ENCODE measurements at places on chromosomes 5 and 9.

DNA sequence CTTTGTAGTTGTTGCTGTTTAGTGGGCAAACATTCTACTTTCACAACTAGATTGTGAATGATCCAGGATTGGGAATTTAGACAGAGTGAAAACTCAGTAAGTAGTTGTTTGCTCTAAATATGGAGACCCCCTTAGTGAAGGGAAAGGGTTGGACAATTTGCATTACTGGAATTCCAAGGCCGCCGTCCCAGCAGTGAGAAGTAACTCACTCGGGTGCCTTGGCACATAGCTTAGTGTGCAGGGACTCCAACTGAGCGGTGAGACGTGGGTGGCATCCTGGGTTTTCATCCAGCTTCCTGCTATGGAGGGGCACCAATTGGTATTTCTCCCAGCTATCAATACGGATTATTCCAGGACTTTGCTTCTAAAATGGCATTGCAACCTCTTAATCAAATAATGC is 69.7 kb upstream of the FCN1 start:
- no peak for DNase-seq

- DNase-seq = no peak
Measured at GRCh38 chr5:115070737-115071136, 99.0 kb downstream of the TRIM36 start.

GRCh38 chr5:149931992-149932436 is 12.6 kb downstream of the PDE6A start:
- DNase-seq = peak; percentile 14

DNA sequence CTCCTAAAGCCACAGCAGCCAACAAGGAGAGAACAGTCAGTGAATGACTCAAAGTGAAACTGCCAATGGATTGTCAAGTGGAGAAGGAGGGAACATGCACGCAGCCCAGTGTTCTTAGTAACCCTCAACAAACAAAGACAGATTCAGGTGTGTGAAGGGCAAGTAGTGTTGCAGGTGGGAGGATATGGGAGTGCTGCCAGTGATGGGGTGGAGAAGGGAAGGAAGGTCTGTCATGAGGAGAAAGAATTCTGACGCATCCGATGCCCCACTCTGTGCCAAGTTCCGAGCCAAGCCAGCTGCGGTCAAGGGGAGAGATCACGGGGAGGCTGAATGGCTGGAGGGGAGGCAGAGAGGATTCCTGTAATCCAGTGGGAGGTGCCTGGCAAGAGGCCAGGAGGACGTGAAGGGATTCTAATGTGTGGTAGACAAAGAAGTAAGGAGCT is 56.5 kb downstream of the CAST start:
- peak; percentile 66 for DNase-seq

- DNase-seq = no peak
Measured at GRCh38 chr5:166781737-166782136, 1509.7 kb upstream of the WWC1 start.

GRCh38 chr5:135691044-135691443 is 112.3 kb upstream of the CXCL14 start:
- DNase-seq = no peak

- no peak for DNase-seq
Measured at GRCh38 chr5:4880304-4880741, 259.8 kb upstream of the ADAMTS16 start.

DNA sequence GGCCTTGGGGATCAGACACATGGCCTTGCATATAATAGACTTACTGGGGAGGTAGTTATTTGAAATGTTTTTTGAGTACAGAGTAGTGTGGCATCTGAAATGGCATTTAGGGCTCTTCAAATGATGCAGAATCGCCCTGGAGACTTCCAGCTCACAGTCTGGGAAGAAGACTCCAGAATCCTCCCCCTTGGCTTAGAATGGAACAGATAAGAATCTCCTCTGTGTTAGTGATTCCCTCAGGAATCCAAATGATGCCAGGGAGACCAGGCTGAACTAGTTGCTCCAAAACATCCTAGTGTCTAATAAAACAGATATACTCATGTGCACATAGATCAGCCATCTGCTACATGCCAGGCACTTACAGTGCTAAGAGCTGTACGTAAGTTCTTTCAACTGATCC is 38.6 kb upstream of the SMC5 start:
- DNase-seq = no peak

DNA sequence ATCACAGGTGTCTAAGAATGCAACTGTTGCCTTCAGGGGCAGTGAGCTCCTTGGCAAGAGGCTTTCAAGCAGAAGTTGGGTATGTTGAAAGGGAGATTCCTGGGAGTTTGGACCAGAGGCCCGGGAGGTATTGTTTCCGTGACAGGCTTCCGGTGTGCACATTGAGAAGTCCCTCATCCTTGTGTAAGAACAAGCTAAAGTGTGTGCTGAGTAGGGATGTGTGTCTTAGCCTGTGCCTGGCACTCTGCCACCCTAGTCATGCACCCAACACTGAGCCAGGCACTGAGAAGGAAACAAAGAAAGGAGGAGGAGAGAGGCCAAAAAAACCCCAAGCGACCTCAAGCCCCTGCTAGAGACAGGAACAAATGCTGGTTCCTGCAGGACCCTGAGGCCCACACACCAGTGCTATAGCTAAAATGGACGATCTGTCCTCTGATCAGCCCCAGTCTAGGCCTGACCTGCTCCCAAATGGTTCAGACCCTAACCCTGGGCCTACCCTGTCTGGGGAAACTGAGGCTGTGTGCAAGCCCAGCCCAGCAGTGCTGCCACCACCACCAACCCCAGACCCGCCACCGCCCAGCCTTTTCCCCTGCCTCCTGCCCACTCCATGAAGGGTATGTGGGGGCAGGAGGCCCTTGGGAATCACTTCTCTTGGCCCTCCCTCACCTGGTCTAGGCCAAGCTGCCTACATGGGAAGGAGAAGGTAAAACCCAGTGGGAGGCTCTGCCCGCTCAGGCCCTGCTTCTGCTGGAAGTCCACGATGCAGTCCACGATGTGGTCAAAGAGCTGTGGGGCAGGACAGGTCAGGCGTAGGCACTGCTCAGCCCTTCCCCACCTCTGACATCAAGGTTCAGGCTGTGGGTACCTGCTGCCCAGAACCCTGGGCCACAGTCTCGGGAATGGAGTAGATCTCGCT is 12.6 kb downstream of the HK3 start:
- DNase-seq = no peak

GRCh38 chr5:31901807-31902530 is 263.0 kb downstream of the PDZD2 start:
- DNase-seq = no peak

- no peak for DNase-seq
Measured at GRCh38 chr9:89433826-89434225, 64.1 kb downstream of the SEMA4D start.

DNA sequence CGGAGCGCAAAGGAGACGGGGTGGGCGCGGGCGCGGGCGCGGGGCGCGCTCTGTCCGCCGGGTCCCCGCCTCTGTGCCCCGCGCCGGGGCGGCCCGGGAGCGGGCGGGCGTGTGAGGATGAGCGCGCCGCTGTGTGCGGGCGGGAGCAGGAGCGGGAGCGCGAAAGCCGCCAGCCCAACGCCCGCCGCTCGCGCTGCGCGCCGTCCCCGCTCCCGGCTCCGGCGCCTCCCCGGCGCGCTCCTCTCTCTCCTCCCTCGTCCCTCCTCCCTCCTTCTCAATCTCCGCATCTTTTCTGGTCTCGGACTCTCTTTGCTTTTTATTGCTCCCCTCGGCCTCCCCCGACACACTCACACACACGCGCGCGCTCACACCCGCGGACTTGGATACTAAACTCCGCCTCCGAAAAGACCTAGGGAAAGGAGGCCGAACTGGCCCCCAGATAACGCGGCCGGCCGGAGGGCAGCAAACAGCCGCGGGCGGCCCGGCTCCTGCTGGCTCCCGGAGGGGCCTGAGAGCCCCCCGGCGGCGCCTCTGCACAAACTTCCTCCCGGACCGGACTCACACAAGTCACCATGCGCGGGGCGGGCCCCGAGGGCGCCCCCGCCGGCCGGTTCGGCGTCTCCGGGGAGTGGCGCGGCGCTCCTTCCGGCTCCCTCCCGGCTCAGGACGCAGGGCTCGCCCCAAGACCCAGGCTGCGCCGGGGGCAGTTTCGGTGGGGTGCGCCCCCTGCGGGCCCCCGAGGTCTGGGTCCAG is at the start of gene FIBCD1:
Gene FIBCD1 (minus strand): TSS at position 596 of the 753 bp plus-strand sequence. CDS start 640 bp downstream, outside the sequence.
- DNase-seq = no peak

- DNase-seq = no peak
Measured at GRCh38 chr5:74321326-74321725, 319.2 kb downstream of the ENC1 start.

- DNase-seq = no peak
Measured at GRCh38 chr9:83342006-83342405, 196.2 kb downstream of the FRMD3 start.

GRCh38 chr9:90927496-90927895 is 125.9 kb downstream of the SYK start:
- no peak for DNase-seq

- DNase-seq = peak; percentile 58
Measured at GRCh38 chr5:157148734-157149615, 6.3 kb upstream of the MED7 start.

DNA sequence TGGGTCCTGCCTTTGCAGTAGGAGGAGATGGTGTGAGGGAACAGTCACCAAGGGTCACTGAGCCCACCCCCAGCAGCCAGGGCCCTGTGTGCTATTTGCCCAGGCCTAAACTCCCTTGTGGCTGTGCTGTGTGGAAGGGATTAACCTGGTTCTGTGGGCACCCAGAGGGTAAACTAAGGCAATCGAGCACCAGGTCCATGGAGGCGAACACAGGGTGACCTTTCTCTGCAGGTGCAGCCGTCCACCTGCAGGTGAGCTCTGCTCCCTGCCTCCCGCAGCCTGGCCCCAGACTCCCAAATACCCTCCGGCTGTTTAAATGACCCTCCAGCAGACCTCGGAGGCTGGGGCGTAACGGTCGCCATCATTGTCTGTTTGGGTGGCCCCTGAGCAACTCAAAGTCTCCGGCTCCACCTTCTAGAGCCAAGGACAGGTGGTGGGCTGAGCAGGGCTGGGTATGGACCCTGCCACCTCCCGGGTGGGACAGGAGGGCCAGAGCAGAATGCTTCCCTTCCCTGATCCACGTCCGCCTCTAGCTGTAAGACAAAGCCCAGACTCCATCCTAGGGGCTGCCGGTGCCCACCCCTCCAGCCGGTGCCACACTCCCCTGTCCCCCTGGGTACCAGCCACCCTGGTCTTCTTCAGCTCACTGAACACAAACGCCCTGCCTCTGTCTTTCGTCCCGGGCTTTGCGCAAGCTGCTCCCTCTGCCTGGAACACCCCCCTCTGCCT is 34.1 kb upstream of the FIBCD1 start:
- DNase-seq = no peak

GRCh38 chr9:134227451-134228411 is 63.4 kb upstream of the RNU6ATAC start:
- no peak for DNase-seq

DNA sequence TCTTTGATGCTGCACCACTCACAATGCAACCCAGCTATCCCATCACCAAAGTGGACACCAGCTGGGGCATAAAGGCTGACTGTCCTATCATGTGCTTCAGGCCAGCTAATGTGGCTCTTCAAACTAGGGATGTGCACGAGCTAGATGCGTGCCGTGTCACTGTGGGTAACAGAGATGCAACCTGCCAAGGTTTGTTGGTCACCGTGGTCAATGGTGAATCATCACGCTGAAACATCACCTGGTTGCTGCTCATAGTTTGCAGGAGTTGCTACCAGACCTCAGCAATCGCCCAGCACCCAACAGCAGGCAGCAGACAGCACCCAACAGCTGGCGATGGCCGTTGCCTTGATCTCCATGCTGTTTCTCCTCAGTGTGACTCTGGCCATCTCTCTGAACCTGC is 2.1 kb upstream of the PCDHGA1 start:
- no peak for DNase-seq

- no peak for DNase-seq
Measured at GRCh38 chr5:40877371-40877988, 31.8 kb upstream of the C7 start.
